ENCODE measurements at places on chromosomes 2 and 18.

DNA sequence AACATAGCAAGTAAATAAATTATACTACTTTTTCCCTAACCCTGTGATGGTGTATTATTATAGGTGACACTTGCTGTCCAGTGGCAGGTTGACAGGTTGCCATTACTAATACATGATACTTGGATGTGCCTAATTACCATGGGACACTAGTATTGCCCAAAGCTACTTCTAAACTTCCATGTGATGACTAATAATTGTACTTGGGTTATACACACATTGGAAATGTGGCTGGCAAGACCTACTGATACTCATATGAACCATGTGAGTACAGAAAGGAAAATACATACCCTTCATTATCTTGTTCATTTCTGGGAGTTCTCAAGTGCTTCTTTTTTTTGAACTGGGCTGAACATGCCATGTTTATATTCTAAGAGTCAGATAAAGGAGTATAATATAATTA is 156.4 kb downstream of the IKZF2 start:
- DNase-seq = no peak

- no peak for DNase-seq
Measured at GRCh38 chr2:104939570-104940217, 85.8 kb downstream of the POU3F3 start.

- DNase-seq = no peak
Measured at GRCh38 chr2:101758001-101758400, 60.5 kb downstream of the MAP4K4 start.

DNA sequence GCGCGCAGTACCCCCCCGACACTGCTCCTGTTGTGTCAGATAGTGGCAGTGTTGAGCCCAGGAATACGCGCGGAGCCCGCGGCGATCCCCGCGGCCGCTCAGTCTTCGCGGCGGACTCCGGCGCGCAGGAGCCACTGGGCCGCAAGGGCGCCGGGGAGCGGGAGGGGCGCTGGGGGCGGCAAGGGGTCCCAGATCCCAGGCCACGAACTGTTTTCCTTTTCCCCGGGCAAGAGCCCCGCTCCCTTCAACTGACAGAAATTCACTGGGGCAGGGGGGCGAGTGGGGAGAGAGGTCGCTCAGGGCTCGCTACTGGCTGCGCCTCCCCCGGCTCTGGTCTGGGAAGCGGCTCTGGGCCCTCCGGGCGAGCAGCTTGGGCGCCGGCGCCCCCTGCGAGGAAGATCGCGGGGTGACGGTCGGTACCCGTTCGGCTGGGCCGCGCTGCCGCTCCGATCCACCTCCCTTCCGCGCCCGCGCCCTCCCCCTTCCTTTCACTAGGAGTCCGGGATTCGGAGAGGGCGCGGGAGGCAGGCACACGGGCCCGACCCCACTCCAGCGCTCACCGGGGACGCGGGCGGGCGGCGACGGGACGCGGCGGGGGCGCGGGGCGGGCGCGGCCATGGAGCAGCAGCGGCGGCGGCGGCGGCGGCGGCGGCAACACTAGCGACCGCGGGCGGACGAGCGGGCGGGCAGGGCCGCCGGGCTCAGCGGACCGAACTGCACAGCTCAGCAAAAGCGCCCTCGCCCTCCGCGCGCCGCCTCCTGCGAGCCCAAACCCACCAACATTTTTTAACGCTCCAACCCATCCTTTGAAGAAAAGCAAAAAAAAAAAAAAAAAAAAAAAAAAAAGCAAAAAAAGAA is 1.4 kb upstream of the SETBP1 start:
- DNase-seq = peak; percentile 63

DNA sequence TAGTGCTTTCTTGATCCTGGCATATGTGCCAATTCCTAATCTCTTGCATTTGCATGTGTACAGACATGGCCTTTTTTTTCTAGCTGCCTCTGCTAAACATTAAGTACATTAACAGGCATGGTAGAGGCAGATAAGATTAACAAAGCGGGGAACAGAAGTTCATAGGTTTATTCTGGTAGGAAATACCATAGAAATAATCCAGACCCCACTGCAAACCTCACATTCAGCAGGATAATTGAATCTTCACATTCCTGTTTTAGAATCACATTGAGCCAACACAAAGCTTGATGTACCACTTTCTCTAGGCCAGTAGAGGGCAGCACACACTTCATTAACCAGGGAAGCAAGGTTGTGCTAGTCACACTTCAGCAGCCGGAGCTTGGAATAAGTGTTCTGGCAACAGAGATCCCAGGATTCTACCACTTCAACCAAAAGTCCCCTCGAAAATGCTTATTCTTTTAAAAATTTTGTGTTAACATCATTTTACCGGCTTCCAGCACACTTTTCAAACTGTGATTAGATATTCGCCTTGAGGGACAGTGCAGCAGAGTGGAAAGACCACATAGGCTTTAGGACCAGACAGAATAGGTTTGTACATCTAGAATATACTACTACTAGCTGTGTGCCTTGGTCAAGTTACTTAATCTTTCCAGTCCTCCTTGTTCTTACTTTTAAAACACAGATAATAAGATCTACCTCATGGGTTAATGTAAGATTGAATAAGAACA is 420.2 kb upstream of the CHST9 start:
- DNase-seq = peak; percentile 64

DNA sequence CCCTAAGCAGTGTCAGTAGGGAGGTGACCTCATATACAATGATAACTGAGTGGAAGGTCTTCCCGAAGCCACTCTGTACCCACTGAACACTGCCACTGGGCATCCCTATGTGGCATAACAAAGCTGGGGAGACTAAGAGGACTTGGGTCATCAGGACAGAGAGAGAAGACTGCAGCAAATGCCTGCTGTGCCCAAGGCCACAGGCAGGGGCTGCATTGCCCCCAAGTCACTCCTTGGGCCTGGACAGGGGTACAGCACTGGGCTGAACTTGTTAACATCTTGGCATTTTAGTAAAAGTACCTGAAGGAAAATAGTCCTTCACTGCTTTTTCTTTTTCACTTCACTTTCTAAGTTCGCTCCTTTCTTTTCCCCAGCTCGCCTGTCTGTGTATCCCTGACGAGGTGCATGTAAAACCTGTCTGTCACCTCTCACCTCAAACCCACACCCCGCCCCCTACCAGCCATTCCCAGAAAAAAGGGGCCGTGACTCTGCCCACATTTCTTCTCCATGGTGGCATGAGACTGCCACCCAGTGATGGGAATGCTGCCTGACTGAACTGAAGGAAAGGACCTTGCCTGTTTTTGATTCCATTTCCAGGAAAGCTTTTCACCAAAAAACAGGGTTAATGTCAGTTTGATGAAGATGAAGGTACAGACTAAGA is 62.9 kb downstream of the MTHFD2 start:
- DNase-seq = no peak

GRCh38 chr2:107412209-107412904 is 414.3 kb upstream of the RGPD4 start:
- no peak for DNase-seq

DNA sequence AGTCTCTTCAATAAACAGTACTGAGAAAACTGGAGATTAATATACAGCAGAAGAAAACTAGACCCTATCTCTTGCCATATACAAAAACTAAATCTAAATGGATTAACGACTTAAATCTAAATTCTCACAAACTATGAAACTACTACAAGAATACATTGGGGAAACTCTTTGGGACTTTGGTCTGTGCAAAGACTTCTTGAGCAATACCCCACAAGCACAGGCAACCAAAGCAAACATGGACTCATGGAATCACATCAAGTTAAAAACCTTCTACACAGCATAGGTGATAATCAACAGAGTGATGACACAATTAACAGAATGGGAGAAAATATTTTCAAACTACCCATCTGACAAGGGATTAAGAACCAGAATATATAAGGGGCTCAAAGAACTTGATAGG is 848.2 kb upstream of the NRXN1 start:
- DNase-seq = no peak

GRCh38 chr2:10574911-10575310 is 114.9 kb downstream of the NOL10 start:
- DNase-seq = no peak

All from NCI-H2029 treated with DMSO at 0.1 percent for 48 hours (cell line).